ENCODE measurements at places on chromosomes 3 and 15.

DNA sequence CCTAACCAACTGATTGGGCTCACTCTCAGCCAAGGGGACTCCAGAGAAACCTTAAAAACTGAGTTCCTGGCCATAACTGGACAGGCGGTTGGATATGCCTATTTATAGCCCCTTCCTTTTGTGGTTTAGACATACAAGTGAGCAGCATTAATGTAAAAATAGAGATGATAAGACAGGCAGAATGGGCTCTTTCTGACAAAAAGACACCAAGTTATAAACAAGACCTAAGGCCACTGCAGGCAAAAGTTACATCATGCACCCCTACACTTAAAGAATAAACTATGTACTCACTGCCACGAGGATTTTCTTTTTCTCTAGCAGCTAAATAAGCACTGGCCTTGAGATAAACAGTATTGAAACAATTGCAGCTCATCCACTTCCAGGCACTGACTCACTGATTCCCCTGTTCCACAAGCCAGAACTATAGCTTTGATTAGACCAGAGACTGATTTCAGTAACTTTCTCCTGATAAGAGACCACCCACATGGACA, 30.1 kb downstream of the SUCNR1 start:
- DNase-seq, result no peak

DNA sequence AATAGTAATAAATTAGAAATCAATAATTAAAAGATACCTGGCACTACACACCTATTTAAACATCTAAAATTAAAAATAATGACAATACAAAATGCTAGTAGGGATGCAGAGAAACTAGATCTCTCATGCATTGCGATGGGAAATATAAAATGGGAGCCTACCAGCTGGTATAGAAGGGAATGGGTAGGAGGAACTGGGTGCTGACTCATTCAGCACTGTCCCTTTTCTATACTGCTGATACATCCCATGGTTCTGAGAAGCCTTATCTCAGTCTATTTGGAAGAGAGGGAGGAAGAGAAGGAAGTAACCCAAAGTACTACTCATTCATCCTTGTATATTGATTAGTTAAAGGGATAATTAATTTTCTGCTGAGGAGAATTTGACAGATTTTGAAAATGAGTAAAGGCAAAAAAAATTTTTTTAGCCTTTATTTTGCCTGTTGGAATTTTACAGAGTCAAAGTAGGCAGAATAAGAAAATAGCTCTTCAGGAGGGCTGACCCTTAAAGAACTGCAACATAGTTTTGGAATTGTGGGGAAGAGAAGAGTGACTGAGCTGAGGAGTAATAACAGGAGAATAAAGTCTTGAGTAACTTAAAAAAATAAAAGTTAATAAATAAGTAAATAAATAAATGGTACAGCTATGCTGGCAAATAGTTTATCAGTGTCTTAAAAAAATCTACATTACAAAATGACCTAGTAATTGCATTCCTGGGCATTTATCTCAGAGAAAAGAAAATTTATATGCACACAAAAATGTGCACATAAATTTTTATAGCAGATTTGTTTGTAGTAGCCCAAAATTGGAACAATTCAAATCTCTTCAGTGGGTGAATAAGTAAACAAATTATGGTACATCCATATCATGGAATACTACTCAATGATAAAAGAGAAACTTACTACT, 15.3 kb upstream of the BHLHE40 start:
- no peak for DNase-seq

DNA sequence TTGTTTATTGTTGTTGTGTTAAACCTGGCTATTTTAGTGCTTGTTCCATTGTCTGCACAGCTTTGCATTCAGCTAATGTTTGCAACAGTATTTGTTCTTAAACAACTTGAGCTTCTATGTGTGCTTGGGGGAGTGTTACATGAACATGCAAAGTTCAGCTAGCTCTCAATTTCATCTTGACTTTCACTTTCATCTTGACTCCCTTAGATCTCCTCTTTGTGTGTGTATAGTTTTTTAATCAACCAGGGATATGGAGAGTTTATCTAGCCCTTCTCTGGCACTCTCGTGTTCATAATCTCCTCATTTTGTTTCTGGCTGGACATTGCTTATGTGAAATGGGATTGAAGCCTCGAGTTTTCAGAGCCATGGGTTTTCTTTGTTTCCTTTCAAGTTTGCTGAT, 212.4 kb upstream of the ZBTB20 start:
- no peak for DNase-seq

DNA sequence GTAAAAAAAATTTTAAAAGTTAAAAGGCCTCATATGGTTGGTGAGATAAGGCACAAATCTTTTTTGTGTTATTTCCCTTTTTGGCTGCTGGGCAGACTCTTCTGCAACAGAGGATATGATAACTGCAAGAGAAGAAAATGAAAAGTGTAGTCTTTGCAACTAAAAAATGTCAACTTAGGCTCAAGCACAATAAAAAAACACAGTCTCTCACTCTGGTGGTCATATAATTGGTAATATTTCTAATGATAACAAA, 15.4 kb downstream of the COMMD2 start:
- no peak for DNase-seq

GRCh38 chr3:64095802-64096201, 72.5 kb upstream of the PSMD6 start:
- DNase-seq, result no peak
